ENCODE measurements at places on chromosomes 11 and 22.

- DNase-seq, result no peak
These were observed 13.4 kb upstream of the NECTIN1 start for GRCh38 chr11:119742263-119742861.

DNA sequence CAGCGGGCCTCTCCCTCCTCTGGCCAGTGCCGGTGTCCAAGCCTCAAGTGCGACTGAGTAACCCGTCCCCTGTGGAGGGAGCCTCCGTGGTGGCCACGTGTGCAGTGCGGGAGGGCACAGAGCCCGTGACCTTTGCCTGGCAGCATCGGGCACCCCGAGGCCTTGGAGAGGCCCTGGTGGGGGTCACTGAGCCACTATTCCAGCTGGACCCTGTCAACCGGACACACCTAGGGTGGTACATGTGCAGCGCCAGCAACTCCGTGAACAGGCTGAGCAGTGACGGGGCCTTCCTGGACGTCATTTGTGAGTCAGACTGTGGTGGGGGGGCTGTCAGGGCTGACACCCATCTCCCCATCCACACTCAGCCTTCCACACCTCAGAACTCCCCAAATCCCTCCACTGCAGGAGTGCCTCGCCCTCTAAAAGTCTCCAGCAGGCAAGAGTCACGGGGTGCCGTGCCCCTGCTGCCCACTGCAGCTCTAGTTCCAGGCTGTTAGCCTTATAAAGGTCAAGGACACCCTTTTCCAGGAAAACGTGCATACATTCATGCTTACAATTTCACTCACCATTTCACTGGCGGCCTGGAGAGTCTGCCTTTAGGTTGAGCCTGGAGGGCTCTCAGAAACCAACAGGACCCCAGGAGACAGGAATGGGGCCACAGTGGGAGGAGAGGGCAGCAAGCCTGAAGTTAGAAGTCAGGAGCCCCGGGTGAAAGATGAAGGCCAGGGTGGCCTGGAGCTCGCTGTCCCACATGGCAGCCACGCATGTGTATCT lies 2.6 kb downstream of the VSIG10L2 start:
- DNase-seq, result no peak

GRCh38 chr22:45329530-45329936 lies 19.8 kb downstream of the FAM118A start:
- DNase-seq, result no peak

DNA sequence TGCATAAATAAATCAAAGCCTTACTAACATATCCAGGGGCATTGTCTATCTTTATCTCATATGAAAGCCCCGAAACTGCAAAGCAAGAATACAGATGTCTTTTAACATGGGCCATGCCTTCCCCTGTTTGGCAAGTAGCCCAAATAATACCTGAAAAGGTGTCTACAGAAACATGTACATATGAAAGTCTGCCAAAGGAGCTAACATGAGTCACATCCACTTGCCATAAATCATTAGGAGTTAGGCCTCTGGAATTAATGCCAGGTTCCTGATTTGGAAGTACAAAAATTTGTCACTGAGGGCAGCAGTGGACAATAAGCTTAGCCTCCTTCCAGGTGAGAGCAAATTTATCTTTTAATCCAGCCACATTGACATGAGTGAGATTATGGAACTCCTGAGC lies 85.5 kb upstream of the PGR start:
- no peak for DNase-seq

DNA sequence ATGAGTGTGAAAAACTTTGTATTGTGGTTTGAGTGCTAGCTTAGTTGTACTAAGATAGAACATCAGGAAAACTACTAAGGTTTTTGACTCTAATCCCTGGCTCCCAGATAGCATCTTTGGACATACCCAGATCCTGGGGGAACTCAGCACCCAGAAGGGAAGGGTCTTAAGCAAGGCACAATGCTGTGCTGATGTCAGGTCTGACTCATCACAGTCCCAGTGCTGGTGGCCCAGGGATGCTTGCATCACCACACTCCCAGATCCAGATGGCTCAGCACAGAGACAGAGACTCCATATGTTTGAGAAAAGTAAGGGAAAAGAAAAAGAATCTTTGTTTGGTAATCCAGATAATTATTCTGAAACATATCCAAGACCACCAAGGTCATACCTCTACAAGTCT lies 18.3 kb upstream of the OR56A3 start:
- no peak for DNase-seq

GRCh38 chr11:3152471-3153110 lies 12.5 kb downstream of the OSBPL5 start:
- DNase-seq, result no peak

DNA sequence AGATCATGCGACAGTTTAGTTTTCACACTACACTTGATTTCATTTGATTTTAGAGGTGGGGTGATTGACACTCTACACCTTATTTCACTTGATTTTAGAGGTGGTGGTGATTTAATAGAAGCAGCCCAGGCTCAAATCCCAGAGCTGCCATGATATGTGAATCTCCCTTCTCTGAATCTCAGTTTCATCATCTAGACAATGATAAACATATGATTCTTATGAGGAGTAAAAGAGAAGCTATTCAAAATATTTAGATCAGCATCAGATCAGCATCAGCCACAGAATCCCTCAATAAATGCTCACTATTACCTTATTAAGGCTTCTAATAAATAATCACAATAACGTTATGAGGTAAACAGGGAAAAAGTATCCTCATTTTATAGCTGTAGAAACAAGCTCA lies 98.8 kb downstream of the MSANTD4 start:
- no peak for DNase-seq

GRCh38 chr11:2916114-2916891 lies 12.9 kb downstream of the PHLDA2 start:
- no peak for DNase-seq

DNA sequence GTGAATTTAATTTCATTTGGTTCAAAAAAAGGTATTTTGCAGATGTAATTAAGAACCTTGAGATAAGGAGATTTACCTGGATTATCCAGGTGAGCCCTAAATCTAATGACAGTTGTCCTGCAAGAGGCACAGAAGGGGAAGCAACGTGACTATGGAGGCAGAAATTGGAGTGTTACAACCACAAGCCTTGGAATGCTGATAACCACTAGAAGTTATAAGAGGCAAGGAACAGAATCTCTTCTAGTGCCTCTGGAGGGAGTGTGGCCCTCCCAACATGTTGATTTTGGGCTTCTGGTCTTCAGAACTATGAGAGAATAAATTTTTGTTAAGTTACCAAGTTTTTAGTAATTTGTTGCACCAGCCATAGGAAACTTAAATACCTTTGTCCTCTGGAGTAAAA lies 32.8 kb downstream of the RRM1 start:
- no peak for DNase-seq

- no peak for DNase-seq
These were observed 35.3 kb downstream of the LDHAL6A start for GRCh38 chr11:18490736-18491485.

GRCh38 chr22:40477683-40478337 lies 107.4 kb downstream of the SGSM3 start:
- no peak for DNase-seq

DNA sequence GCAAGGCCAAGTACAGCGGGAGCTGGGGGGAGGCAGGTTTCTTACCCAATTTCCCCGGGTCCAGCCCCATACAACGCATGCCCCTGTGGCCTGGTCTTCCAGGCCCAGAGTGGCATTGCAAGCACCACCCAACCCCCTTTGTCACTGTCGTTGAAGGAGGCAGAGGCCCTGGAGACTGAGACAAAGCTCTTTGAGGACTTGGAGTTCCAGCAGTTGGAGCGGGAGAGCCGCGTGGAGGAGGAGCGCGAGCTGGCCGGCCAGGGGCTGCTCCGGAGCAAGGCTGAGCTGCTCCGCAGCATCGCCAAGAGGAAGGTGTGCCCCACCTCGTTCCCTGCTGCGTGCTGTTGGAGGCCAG lies 27.8 kb downstream of the PHLDB1 start:
- no peak for DNase-seq

DNA sequence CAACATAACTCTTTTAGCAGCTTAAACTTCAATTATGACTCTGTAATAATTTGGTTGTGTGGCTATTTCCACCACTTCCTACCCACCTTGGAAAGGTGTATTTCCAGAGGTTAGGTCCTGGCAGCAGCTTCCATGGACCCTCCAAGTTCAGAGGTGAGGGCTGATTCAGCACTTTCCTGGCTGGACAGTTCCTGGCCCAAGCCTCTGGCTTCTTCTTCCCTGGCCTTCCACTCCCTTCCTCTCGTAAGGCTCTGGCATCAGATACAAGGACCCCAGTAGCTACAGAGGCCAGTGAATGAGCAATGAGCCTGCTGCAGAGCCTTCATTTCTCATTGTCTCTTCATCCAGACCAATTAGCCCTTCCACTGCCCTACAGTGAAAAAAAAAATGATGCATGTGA lies 98.1 kb upstream of the KIRREL3 start:
- no peak for DNase-seq

DNA sequence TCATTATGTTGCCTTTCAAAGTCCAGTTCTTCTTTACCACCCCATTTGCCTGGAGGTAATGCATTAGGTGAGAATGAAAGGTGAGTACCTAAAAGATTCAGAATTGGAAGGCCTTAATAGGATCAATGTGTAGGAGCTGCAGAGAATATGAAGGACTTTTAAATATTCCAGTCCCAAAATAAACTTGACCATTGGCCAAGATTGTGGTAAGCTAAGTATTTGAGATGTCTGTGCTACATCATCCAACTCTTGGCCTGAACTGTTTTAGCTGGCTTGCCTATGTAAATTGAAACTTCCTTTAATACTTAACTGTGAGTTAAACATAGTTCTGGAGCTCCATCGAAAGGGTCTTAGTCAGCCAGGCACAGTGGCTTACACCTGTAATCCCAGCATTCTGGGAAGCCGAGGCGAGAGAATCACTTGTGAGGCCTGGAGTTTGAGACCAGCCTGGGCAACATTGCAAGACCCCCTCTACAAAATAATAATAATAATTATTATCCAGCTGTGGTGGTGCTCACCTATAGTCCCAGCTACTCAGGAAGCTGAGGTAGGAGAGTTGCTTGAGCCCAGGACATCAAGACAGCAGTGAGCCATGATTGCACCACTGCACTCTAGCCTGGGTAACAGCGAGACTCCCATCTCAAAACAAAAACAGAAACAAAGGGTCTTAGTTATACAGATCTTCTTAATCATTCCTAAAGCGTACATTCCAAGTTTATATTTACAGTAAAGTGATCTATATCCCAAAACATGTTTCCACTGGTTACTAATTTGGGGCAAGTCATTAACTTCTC lies 29.8 kb downstream of the MTMR3 start:
- no peak for DNase-seq

DNA sequence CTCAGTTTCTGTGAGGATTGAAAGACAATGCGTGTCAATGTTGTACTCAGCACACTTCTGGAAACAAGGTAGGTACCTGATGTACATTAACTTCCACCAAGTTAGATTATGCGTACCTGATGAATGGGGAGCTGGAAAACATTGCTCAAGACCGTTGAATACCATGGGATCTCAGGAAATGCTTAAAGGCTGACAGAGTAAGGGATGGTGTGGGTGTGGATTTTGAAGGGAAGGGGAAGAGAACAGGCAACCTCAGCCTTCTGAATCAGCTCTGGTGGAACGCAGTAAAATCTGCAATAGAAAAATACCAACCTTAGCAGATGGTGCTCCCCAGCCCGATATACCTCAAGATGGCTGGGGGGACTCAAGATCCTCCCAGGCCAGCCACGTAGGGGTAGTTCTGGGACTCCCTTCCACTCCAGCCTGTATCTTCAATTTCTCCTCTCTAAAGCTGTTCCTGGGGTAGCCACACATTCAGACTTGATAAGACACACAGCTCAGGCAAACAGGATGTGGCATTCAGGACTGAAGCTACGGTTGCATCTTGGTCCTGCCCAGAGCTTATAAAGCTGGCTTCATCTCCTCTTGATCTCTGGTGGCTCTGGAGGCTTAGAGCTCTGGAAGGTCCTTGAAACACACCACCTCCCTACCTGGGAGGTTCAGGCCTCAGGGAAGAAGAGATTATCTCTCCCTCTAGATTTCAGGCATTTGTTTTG lies 111.8 kb downstream of the CTNND1 start:
- no peak for DNase-seq

DNA sequence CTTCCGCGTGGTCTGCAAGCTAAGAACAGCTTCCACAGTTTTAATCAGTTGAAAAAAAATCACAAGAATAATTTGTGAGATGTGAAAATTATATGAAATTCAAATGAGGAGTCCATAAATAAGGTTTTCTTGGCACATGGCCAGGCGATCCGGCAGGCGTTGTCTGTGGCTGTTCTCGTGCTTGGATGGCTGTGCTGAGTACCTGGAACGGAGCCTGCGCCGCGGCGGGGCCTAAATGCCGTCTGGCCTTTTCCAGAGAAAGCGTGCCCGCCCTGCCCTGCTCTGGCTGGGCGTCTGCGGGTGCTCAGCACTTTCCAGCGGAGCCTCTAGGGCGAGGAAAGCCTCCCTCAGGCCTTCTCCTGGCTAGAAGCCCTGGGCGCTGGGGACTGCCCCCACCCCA lies 41.8 kb downstream of the OSBPL5 start:
- no peak for DNase-seq

DNA sequence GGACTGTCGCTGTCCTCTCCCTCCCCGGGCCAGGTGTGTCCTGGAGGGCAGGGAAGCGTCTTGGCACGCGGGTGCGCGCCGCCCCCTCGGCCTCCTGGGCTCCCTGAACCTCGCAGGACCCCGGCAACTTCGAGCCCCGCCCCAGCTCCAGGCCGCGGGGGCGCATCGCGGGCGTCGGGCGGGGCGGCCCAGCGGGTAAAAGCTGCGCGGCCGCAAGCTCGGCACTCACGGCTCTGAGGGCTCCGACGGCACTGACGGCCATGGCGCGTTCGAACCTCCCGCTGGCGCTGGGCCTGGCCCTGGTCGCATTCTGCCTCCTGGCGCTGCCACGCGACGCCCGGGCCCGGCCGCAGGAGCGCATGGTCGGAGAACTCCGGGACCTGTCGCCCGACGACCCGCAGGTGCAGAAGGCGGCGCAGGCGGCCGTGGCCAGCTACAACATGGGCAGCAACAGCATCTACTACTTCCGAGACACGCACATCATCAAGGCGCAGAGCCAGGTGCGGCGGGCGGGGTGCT lies at the start of gene CST6:
Gene CST6 (plus strand): TSS at position 224 of the 519 bp plus-strand sequence. CDS start 37 bp downstream, at position 261.
- no peak for DNase-seq

GRCh38 chr22:19903031-19903430 lies 38.5 kb upstream of the COMT start:
- no peak for DNase-seq

- no peak for DNase-seq
These were observed 19.6 kb upstream of the CARD10 start for GRCh38 chr22:37538590-37539357.
